Activated naive CD4-positive, alpha-beta T cell treated with anti-CD3 and anti-CD28 coated beads, Interleukin-2, amount 50 U/mL, for 16 hours (primary cell): ENCODE measurements at places on chromosomes 2 and 18.

- no peak for DNase-seq
These were observed 35.0 kb downstream of the WDSUB1 start for GRCh38 chr2:159251296-159252173.

- DNase-seq, result no peak
These were observed 446.8 kb upstream of the GCFC2 start for GRCh38 chr2:76157531-76157930.

- DNase-seq, result no peak
These were observed 214.5 kb downstream of the TMEM182 start for GRCh38 chr2:102975996-102976975.

DNA sequence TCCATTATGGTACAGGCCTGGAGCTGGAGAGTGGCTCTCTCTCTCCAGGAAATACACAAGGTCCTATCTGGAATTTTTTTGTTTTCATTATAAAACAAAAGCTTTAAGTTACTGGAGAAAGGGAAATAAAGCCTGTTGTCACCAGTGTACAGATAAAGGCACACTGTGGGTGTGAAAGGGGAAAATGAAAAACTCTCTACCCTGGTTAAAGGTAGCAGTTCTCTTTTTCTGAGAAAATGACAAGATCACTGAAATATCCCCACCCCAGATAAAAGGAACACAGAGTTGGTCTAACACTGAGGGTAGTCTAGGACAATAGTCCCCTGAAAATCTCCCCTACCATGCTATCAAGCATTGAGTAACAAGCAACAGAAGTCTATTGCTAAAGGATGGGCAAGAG lies 438.7 kb downstream of the MBD2 start:
- no peak for DNase-seq

DNA sequence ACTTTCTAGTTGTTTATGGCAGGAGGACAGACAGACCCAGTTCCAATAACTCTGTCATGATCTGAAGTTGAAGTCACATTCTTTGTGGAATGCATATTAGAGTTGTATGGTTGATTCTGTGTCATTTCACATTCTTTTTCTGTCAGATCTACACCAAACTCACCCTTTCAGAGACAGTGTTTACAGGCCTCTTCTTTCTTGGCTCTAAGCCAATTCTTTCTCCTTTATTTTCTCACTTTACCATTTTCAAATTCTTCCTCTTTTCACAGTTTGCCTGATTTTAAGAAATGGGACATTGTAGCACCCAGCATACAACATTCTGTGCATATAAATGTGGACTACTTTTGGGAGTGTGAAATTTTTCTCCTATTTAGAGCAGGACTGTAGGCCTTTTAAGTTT lies 103.7 kb downstream of the CCDC85A start:
- no peak for DNase-seq

DNA sequence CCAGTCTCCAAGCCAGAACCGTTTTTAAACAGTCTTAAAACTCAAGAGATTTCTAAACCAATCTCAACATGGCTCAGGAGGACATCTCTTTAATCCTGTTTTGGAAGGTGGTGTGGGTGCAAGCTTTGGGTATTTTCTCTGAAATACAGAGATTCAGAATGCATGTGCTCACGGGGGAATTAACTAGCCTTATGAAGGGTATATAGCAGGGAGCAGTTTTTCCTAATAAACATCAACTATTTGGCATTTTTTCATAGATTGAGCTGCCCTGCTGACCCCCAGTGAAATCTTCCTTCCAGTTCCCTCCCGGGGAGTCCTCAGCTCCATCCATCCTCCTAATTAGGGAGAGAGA lies 122.6 kb downstream of the SMAD7 start:
- DNase-seq, result no peak

GRCh38 chr2:192585418-192585817 lies 390.7 kb upstream of the TMEFF2 start:
- no peak for DNase-seq

DNA sequence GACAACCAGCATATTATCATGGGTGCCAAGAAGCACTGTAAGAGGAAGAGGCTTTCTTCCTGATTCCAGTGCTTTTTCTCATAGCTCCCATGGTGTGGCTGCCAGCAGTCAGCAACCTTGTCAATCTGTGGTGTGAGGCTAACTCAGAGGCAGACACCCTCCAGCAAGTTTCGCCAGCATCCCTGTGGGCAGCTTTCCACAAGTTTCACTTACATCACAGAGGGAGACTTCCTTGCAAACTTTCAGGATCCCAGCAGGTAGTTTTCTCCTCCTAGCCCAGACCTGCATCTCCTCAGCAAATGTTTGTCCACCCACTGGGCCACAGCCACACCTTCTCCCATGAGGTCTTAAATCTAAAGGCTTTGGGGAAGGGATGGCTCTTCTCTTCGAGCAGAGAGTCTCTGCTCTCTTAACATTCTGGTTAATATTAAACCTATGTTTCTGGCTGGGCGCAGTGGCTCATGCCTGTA lies 9.1 kb downstream of the DNAH7 start:
- DNase-seq, result no peak

DNA sequence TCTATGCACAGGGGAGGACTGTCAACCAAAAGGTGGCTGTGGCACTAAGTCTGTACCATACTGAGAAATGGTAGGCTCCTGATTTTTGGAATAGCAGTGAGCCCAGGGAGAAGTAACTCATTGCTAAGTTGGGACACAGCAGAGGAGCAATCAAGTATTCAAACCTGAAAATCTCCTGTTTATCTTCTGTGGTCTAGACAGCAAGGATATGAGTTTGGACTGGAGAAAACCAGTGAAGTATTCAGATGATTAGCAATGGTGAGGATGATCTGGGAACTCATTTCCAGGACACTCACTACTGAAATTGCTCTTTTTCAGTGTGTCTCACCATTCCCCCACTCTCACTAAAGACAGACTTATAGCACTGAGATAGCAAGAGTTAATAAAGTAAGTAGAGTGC lies 112.0 kb downstream of the GULP1 start:
- DNase-seq, result no peak
